ENCODE measurements at places on chromosomes 11 and 22. TPM values are rescaled to one million over a fixed set of nuclear protein-coding genes. Genes with fewer than 3 reads are reported as not detected.
A peak's percentile ranks its signal among the peaks of the same experiment; 100 is the strongest.

DNA sequence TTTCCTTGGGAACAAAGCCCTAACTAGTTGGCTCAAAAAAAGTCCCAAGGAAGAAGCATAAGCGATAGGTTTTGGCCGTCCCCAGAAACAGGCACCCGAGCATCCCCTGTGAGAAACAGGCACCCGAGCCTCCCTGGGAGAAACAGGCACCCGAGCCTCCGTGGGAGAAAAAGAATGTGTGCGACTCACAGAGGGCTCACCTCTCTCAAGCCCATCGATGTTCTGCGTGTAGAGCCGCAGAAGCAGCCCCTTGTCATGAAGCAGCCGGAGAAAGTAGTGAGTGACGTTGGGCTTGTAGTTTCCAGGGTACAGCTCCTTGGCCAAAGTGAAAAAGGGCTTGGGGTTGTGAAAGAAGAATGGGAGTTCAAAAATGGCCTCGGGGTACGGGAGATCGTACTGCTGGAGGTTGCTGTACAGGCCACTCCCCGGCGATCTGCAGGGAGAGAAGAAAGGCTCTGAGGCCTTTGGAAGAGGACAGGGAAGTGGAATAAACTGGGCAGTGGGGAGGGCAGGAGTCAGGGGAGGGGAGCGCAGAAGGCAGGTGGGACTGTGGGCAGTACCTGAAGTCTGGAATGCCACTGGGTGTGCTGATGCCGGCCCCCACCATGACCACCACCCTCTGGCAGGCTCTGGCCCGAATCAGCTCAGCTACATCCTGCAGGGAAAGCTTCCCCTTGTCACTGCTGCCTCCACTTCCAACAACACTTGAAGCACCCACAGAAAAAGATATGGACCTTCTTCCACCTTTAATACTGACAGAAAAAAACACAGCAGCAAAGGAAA lies 3.2 kb downstream of the SIRT3 start:
- DNase-seq = no peak

DNA sequence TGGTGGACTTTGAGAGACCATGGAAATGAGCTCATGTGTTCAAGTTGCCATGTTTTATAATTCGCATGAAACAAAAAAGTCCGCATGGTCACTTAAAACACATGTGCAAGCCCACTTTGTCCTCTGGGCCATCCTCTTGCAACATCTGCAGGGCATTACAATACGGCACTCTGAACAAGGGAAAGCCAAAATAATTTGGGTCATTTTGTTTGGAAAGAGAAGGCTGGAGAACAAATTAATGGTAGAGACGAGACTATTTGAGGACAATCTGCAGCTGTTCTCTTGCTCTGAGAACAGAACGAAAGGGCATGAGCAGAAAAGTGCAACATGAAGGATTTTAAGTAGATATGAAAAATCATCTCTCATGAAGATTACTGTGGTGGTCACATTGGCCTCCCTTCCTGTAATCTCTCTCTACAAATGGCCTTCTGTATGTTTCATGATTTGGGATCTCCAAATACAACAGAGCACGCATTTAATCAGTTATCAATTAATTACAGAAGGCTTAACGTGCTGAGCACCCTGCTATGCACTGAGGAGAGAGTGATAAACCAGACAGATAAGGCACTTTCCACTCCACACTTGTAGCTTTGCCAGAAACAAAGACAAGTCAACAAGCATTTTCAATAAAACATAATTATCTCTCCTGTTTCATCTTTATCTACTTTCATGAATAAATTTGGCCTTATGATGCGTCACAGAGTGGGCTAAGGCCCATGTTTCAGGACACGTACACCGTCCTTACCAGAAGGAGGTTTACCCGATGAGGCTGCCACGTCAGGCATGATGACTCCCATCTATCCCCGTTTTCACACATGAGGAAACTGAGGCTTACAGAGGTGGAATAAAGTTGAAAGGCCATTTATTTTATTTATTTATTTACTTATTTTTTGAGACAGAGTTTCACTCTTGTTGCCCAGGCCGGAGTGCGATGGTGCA lies 384.1 kb downstream of the LARGE1 start:
- DNase-seq = no peak

GRCh38 chr11:32081901-32082300 lies 9.0 kb upstream of the RCN1 start:
- no peak for DNase-seq

Gene OR51B5
- polyA plus RNA-seq = 0.33 TPM

- DNase-seq = peak; percentile 41
Measured at GRCh38 chr11:73308961-73309919, 1.2 kb downstream of the ARHGEF17 start.
